ENCODE measurements at places on chromosomes 1 and 21.

DNA sequence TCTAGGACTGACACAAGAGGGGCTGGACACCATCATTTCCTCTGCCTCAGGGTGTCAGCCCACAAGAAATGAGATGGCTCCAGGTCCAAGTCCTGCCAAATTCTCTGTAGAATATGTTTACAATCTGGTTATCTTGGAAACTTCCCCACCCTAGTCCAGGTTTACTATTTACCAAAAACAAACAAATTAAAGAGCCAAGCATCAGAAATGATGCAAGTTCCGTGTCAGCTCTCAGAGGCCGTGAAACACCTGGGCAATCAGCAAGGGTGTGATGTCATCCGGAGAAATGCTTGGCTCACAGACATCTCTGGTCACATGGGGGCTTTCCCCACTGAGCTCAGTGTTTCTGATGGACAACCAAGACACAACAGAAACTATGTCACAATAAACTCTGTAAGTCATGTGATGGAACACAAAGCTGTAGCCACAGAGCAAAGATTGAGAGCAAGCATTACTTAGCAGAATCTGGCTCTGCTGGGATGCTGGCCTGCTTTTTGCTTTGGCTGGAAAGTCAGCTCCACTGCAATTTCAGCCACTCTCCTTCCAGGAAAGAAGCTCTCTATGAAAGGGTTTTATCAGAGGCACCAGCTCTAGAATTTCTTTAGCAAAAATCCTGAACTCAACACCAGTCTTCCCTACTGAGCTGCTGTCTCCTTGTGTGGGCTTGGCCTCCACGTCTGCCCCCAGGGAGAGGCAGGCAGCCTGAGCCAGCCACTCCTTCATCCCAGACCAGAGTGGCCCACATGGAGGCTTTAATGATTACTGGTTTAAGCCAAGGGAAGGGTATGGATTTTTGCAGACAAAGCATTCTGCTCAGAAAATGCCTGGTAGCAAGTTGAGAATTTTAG, 55.9 kb downstream of the NENF start:
- no peak for DNase-seq

DNA sequence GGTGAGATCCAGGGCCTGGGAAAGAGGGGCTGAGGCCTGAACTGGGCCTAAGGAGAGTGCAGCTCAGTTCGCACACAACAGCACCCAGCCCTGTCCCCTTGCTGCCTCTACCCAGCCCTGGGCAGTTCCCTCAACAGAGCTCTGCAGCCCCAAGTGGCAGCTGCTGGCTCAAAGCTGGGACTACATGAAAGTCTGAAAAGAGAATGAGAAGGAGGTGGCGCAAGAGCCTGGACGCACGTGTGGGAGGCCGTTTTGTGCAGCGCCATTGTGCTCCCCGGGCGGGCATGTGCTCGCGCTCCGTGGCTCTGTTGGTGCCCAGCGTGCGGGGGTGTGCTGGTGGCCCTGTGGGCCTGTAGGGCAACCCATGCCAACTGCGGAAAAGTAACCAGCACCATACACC, 10.3 kb downstream of the GPR37L1 start:
- no peak for DNase-seq

DNA sequence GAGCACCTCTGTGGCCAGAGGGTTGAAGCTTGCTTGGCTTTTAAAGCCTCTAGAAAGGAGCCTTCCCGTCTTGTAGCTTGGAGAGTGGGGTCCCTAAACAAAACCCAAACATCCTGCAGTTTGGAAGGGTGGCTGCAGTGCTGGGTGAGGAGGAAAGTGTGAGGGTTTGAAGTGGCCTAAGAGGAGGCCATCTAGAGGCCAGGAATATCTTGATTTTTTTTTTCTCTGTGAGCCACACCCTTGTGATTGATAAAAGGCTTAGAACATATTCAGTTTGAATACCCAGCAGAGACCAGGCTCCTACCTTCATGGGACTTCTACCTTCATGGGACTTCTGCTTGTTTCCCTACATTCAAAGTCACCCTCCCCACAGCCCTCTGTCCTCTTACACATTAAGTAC, 37.3 kb upstream of the PIGV start:
- DNase-seq = no peak

GRCh38 chr1:74853756-74854155, 120.8 kb downstream of the TYW3 start:
- DNase-seq = no peak

DNA sequence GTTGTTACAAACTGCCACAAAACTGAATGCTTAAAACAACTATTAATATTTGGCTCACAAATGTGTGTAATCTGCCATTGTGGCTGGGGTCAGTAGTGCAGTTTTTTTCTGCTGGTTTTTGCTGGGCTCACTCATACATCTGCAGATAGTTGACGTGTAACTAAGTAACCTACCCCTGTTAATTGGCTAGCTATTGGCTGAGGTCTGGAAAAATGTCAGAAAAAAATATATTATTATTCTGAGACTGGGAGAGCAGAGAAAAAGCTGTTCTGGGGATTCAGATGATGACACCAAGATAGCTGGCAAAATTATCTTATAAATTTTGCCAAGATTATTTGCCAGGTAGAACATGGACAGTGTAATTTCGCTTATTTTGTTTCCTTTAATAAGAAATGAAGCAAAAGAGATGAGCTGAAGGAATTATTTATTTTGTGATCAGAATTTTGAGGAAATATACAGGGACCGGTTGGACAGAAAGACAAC, 616.1 kb upstream of the ADAMTS5 start:
- DNase-seq = no peak

DNA sequence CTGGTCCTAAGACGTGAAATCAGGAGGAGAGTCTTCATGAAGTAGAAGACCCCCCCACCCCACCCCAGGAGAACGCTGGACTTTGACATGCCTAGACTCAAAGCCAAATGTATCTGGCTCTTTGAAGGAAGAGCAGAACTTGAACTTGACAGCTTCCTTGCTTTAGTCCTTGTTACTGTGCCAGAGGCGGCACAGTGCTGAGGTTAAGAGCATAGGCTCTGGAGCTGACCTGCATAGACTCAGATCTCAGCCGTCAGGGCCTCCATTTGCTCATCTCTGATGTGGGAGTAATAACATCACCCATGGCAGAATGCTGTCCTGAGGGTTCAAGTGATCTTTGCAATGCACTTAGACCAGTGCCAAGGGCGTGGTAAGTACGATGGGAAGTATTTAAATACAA, 39.0 kb downstream of the COL6A1 start:
- DNase-seq = no peak

DNA sequence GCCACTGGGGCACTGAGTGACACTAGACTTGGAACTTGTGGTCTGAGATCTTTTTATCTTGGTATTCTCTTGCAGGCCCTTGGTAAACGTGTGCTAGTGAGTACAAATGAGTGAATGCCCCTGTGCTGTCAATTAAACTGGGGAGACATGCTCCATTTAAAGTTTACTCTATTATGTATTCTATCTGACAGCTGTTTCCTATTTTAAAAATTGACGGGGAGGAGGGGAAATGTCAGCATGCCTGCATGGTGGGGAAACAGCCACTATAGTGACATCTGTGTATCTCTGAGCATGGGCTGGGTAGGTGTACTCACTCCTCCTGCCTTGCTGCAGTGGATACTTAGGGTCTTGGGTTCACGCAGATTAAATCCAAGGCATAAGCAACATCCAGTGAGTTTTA, 59.0 kb upstream of the IKBKE start:
- no peak for DNase-seq

DNA sequence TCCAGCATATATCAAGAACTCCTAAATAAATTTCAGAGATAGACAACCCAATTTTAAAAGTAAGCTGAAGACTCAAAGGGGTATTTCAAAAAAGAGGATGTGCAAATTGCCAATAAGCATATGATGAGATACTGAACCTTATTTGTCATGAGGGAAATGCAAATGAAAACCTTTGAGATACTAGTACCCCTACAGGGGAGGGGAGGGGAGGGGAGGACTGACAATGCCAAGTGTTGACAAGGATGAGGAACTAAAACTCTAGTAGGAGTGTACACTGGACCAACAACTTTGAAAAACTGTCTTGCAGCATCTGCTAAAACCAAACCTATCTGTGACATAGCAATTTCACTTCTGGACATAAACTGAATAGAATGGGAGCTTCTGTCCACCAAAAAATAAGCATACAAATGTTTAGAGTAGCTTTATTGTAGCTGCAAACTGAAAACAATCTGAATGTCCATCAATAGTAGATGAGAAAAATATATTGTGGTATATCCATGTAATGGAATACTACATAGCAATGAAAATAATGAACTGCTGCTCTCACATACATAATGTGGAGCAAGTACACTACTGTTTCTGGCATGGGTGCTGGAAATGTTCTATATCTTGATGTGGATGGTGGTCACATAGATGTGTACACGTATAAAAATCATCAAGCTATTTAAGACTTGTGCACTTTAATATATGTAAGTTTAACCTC, 57.2 kb downstream of the CDK18 start:
- no peak for DNase-seq

GRCh38 chr1:5595531-5596170, 396.6 kb downstream of the NPHP4 start:
- no peak for DNase-seq

GRCh38 chr1:96596226-96596922, 125.2 kb upstream of the PTBP2 start:
- no peak for DNase-seq
